Activated CD8-positive, alpha-beta memory T cell treated with anti-CD3 and anti-CD28 coated beads, Interleukin-2, amount 10 ng/mL, durations not matched to agents 7 days and 5 days (primary cell): ENCODE measurements at places on chromosomes 7 and 10. TPM values are rescaled to one million over a fixed set of nuclear protein-coding genes. Genes with fewer than 3 reads are reported as not detected.

DNA sequence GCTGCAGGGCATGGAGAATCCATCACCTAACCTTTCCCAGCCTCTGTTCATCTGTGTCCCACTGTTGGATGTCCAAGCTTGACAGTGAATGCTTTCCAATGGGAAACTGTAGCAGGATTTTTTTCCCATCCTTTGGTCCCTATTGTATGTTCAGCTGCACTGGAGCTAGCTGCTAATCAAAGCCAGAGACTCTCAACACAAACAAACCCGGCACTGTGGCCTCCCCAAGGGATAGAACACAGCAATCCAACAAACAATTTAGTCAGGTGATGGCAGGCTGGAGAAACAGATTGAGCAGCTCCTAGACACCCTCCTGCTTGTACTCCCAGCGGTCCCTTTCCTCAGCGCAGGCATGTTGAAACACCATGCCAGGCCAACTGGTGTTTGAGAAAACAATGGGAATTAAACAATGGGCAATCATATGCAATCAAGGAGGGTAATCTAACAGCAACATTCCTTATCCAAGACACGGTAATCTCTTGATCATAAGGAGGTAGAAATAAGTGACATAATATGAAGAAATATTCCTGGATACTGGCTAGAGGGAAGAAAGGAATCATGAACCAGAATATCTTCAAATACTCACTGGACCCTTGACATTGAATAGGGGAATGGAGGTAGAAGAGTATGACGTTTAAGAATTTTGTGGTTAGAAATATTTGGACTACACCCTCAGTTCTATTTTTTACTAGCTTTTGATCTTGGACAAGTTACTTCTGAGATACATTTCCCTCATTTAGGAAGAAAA, 15.0 kb downstream of the PTN start:
- no peak overlapping the region for H3K27ac ChIP-seq
- H3K4me1 ChIP-seq, result no peaks in the 10 kb centered on the region
- H3K27me3 ChIP-seq, result no peaks in the 10 kb centered on the region
- no peak overlapping the region for H3K4me3 ChIP-seq
- no peak for DNase-seq

GRCh38 chr10:26805567-26806245, 55.1 kb downstream of the ABI1 start:
- H3K36me3 ChIP-seq, result peaks cover 26% of the 10 kb centered on the region
- H3K4me1 ChIP-seq, result peaks cover 43% of the 10 kb centered on the region
- no peak overlapping the region for H3K27ac ChIP-seq
- H3K27me3 ChIP-seq, result no peaks in the 10 kb centered on the region
- no peak for DNase-seq

The GPR26 gene
- not detected for total RNA-seq

The CLDN15 gene
- total RNA-seq, result 21.6 TPM

- H3K27me3 ChIP-seq, result no peaks in the 10 kb centered on the region
- no peak overlapping the region for H3K4me3 ChIP-seq
- H3K4me1 ChIP-seq, result no peaks in the 10 kb centered on the region
- DNase-seq, result no peak
- no peak overlapping the region for H3K27ac ChIP-seq
Observed at GRCh38 chr7:82284936-82285519, 158.5 kb downstream of the CACNA2D1 start.

DNA sequence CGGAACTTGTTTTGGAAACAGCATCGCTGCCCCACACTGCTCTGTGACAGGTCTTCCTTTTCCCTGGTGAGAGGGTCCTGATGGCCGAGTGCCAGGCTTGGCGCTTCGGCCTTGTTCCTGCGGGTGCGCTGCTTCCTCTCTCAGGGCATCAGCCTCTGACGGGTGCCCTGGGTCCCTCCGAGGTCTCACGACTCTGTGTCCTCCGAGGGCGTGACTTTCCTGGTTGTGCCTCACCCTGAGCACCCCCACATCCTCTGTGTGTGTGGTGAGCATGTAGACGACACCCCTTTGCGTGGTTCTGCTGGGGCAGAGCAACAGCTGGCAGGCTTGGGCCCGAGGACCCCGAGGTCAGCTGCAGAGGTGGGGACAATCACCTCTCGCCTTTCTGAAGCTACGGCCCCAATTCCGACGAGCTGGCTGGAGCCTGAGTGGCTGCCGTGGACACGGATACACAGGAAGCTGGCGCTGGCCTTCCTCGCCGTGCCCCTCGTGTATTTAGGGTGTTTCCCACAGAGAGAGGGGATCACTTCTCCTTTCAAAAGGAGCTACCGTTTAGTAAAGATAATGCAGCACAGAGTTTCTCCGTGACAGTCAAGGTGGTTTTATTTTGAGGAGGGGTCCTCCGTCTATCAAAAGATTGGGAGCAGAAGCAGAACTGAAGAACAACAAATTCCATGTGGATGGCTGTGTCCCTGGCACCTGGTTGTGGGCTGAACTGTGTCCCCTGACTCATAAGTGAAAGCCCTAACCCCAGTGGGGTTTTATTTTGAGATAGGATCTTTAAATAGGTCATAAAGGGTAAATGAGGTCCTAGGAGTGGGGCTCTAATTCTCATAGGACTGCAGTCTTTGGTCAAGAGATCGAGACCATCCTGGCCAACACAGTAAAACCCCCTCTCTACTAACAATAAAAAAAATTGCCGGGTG, 36.2 kb upstream of the PITRM1 start:
- H3K36me3 ChIP-seq, result no peaks in the 10 kb centered on the region
- H3K4me1 ChIP-seq, result peaks cover 3% of the 10 kb centered on the region
- peaks cover 68% of the 10 kb centered on the region for H3K27me3 ChIP-seq
- no peak for DNase-seq
- no peak overlapping the region for H3K27ac ChIP-seq

- no peaks in the 10 kb centered on the region for H3K4me1 ChIP-seq
- H3K36me3 ChIP-seq, result peaks cover 13% of the 10 kb centered on the region
- no peaks in the 10 kb centered on the region for H3K27me3 ChIP-seq
- H3K4me3 ChIP-seq, result no peak overlapping the region
Observed at GRCh38 chr10:110932505-110933180, 13.2 kb downstream of the SHOC2 start.

DNA sequence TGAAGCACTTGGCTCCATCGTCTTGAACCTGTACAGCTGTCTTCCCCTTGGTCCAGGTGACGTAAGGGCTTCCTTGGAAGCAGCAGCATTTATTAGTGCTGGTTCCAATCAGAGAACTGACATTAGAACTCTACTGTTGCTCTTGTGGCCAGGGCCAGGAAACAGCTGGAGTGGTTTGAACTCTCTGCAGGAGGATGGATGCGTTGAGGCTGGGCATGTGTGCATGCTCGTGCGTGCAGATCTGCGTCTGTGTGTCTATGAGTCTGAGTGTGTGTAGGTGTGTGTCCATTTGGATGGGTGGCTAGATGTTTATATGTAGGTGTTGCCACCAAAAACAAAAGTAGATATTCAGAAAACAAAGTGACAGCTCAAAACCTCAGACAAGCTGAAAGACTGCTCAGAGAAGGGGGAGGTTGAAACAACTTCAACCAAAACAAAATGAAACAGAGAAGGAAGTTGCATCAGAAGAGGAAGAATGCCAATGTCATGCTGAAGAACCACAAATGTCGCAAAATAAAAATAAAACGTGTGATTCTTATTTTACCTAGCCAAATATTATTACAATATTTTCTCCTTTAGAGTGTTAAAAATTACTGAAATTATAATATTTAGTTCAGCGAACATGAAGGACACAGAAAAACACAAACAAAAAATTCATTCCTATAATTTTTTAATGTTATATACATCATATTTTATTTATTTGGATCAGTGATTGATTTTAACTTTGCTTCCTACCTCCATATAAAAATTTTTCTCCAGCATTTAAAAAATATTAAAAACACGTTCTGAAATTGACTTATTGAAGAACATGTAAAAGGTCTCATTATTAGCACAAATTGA, 96.1 kb upstream of the MKLN1 start:
- H3K27me3 ChIP-seq, result no peaks in the 10 kb centered on the region
- peaks cover 60% of the 10 kb centered on the region for H3K4me1 ChIP-seq
- peak overlapping the region; percentile 71 for H3K4me3 ChIP-seq
- peaks cover 2% of the 10 kb centered on the region for H3K36me3 ChIP-seq

GRCh38 chr7:157271315-157271990, 65.4 kb upstream of the DNAJB6 start:
- H3K36me3 ChIP-seq, result peaks cover 17% of the 10 kb centered on the region
- no peak for DNase-seq
- H3K27ac ChIP-seq, result no peak overlapping the region
- H3K4me3 ChIP-seq, result no peak overlapping the region

- no peak for DNase-seq
- H3K4me1 ChIP-seq, result no peaks in the 10 kb centered on the region
- H3K36me3 ChIP-seq, result no peaks in the 10 kb centered on the region
Observed at GRCh38 chr7:128373606-128374005, 12.1 kb upstream of the PRRT4 start.

- H3K27ac ChIP-seq, result no peak overlapping the region
- DNase-seq, result no peak
- no peaks in the 10 kb centered on the region for H3K36me3 ChIP-seq
- no peaks in the 10 kb centered on the region for H3K27me3 ChIP-seq
- H3K4me1 ChIP-seq, result no peaks in the 10 kb centered on the region
- H3K4me3 ChIP-seq, result no peak overlapping the region
Observed at GRCh38 chr10:131145756-131146155, 165.8 kb downstream of the TCERG1L start.

- H3K27ac ChIP-seq, result no peak overlapping the region
- H3K4me1 ChIP-seq, result no peaks in the 10 kb centered on the region
- DNase-seq, result no peak
- peaks cover 14% of the 10 kb centered on the region for H3K27me3 ChIP-seq
- H3K36me3 ChIP-seq, result no peaks in the 10 kb centered on the region
- no peak overlapping the region for H3K4me3 ChIP-seq
Observed at GRCh38 chr7:48004032-48004431, 24.6 kb upstream of the HUS1 start.

GRCh38 chr10:43708262-43708661, 59.6 kb upstream of the ZNF32 start:
- H3K4me3 ChIP-seq, result no peak overlapping the region
- H3K27ac ChIP-seq, result no peak overlapping the region
- H3K27me3 ChIP-seq, result no peaks in the 10 kb centered on the region
- no peaks in the 10 kb centered on the region for H3K36me3 ChIP-seq
- H3K4me1 ChIP-seq, result no peaks in the 10 kb centered on the region

The EEF1AKMT2 gene
- total RNA-seq, result 26.3 TPM
